ENCODE measurements at places on chromosomes 12 and 14.

DNA sequence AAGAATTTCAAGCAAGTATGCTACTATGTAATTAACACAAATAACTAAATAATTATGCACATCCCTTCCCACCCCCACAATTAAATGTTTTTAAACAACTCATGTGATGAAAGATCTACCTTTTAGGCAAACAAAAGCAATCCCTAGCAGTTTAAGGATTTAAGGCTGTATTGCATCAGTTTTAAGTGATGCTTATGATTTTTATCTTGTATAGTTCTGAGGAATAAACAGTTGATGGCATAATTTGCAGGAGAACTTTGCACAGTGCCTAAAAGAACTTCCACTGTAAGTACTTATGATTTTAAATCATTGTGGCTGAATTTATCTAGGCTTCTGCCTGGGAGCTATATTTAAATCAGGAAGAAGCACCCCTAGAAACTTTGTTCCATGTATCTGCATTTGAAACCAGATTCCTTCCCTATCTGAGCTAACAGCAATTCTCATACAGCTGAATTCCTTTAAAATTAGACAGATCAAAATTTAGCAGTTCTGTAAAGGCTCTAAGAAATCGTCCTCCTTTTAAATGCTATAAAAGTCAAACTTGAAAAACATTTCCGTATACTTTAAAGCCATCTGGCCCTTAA, 388.6 kb downstream of the BCAT1 start:
- DNase-seq: no peak

GRCh38 chr14:92986254-92987147, 63.6 kb downstream of the CHGA start:
- peak; percentile 96 for DNase-seq

- peak; percentile 33 for DNase-seq
Measured at GRCh38 chr12:52310622-52311284, 10.4 kb downstream of the KRT83 start.

- DNase-seq: peak; percentile 21
Measured at GRCh38 chr14:63472986-63473788, 70.0 kb downstream of the PPP2R5E start.

Data from fibroblast of skin of back (primary cell).